ENCODE measurements at places on chromosomes 12 and 14.

- DNase-seq, result no peak
Observed at GRCh38 chr12:63937378-63938316, 93.1 kb downstream of the SRGAP1 start.

GRCh38 chr12:2551412-2551900, 243.3 kb upstream of the FKBP4 start:
- DNase-seq, result no peak

DNA sequence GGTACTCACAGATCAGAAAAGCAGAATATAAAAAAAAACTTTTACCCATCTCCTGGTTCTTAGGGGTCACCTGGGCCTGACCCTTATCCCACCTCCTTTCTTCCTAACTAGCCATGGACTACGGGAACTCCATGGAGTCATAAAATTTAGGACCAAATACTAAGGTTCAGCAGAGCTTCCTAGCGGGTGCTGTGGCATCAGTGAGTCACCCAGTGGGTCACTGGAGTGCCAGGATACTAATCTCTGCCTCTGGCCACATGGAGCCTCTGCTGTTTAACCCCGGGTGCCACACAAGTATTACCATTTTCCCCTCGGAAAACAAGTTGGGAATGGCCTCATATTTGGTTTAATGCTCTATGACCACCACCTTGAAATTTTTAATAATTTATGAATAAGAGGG, 6.9 kb downstream of the ZBTB39 start:
- no peak for DNase-seq

GRCh38 chr12:85367936-85368335, 87.9 kb downstream of the ALX1 start:
- no peak for DNase-seq

GRCh38 chr12:107396991-107397390, 288.6 kb upstream of the PWP1 start:
- DNase-seq, result no peak

DNA sequence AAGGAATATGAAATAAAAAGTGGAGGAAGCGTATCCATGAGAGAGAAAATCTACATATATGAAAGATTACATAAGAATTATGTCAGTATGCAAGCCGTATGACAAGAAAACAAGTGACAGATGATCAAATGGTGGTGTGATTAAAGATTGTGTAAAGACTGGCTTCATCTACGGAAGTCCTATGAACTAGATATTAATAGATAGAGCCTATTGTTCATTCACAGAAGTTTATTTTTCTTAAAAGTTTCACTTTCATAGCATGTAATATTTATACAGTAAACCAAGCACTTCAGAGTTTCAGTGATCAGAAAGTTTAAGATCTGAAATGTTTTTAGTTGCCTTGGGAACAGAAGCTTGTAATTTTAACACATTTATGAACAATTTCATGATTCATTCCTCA, 84.5 kb downstream of the VRK1 start:
- no peak for DNase-seq

DNA sequence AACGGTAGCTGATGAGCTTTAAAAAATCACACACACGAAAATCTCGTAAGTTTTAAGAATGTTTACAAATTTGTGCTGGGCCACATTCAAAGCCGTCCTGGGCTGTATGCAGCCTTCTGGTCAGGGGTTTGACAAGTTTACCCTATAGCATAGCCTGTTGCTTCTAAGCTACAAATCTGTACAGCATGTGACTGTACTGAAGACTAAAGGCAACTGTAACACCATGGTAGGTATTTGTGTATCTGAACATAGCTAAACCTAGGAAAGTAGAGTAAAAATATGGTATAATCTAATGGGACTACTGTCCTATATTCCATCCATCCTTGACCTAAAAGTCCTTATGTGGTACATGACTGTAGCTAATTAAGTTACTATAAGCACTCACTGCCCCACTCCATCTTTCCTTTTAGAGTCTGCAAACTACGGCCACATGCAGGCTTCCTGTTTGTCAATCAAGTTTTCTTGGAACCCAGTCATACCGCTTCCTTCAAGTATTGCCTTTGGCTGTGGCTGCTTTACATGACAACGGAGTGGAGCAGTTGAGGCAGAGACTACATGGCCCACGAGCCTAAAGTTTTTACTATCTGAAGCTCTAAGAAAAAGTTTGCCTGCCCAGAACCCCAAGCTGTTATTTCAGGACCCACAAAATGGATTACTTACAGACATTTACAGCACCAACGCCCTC, 18.5 kb downstream of the KRT7 start:
- DNase-seq, result no peak

DNA sequence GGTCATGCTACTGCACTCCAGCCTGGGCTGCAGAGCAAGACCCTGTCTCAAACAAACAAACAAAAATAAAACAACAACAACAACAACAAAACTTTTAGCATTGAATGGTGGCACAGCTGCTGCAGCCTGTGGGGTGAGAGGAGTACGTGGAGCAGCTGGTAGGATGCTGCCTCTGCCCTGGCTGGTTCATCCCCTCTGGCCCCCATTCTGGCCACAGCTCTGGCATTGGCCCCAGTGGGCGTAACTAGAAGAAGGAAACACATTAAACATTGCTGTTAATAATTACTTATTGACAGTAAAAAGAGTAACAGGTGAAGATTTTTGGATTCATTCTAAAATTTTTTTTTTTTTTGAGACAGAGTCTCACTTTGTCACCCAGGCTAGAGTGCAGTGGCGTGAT, 28.8 kb upstream of the C2CD5 start:
- DNase-seq, result no peak

GRCh38 chr14:71583705-71584104, 348.5 kb upstream of the RGS6 start:
- DNase-seq, result no peak

DNA sequence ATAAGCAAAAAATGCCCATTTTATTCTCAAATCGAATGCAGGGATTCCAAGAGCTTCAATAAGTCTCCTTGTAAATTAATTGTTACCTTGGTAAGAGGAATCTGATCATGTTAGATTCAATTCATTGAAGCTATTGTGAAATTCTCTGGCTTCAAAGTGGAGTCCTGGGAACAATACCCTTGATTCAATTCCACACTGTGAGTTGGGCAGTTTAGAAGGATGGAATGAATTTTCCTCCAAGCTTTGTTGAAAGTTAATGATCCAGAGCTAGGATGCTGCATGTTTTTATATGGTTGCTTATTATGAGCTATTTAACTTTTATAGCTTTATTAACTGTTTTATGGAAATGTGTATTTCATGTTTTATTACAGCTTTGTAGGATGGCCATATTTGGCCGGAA, 89.9 kb upstream of the IGF1 start:
- DNase-seq, result no peak

DNA sequence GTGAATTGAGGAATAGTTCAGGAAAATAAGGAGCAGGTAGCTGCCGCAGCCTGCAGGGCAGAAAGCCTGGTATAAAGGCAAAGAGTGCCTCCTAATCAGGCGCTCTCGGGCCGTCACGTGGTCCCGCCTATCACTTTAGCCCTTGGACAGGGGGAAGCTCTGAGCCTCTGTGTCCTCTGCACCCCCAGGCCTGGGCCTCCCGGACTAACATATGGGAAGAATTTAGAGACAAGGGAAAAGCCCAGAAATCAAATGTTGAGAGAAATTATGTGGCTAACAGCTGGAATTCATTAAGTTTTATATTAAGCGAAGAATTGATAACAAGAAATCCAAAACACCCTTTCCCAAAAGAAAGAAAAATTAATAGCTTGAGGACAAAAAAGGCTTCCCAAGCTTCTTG, 417.7 kb downstream of the ATP23 start:
- DNase-seq, result no peak

DNA sequence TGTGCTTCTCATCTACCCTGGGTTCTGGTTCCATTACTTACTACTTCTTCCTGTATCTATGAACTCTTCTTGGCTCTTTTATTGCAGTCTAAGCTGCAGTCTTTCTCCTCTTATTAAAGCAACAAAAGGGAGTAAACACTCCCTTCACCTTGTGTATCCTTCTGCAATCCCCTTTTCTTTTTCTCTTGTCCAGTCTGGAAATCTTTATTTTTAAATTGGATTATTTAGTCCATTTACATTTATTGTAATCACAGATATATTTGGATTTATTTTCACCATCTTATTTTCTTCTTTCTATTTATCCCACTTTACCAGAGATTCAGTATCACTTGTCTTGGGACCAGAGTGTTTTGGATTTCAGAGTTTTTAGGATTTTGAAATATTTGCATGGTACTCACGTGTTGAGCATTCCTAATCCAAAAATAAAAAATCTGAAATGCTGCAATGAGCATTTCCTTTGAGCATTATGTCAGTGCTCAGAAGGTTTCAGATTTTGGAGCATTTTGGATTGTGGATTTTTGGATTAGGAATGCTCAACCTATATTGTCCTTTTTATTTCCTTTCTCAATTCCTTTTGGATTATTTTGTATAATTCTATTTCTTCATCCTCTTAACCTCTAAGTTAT, 6.8 kb upstream of the ACVR1B start:
- DNase-seq, result no peak

- DNase-seq, result no peak
Observed at GRCh38 chr12:7923241-7924236, 12.4 kb downstream of the SLC2A3 start.

DNA sequence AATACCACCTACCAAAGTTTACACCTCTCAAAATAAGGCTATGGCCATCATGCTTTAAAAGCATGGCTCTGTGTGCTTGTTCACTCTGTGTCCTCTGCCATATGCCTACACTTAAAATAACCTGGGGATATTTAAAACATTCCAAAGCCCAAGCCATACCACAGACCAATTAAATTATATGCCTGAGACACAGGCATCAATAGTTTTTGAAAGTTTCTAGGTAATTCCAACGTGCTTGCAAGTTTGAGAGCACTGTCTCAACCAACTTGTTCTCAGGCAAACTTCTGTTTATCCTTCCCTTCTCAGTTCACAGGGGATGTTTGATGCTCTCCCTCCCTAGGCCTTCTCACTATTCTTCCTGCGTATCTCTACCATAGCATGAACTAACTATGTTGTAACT, 3.4 kb upstream of the FRMD6 start:
- DNase-seq, result no peak

- no peak for DNase-seq
Observed at GRCh38 chr14:82719617-82720016, 1186.0 kb upstream of the SEL1L start.

DNA sequence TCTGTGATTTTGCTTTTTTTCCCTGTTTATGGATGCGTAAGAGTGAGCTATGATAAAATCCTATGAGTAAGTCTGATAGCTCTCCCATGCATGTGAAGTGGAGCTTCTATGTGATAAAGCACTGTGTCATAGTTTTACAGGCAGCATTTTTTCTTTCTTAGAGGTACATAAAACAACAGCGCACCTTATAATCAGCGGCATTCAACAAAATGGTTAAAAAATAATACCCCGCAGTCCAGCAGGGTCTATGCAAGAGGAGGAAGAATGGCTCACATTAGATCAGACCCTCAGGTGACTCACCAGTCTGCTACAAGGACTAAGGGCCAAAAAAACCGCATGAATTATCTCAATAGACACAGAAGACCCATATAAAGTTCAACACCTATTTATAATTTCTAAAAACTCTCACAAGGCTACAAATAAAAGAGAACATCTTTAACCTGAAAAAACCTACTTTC, 33.0 kb upstream of the TMEM179 start:
- no peak for DNase-seq

GRCh38 chr14:21868442-21869046, 194.9 kb upstream of the OR4E1 start:
- DNase-seq, result peak; percentile 5

DNA sequence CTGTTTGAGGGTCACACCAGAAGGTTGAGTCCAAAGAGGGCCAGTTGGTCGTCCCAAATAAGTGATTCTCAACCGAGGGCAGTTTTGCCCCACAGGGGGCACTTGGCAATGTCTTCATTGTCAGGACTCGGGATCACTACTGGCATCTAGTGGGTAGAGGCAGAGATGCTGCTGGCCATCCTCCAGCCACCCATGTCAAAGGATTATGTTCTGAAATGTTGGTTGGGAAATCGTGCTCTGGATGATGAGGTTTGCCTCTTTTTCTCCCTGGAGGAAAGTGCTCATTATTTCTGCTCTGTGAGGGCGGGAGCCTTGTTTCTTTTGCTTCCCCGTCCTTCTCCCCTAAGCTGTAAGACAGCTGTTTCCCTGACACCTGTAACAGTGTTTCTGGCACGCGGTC, 3.6 kb downstream of the ZNF839 start:
- no peak for DNase-seq

- no peak for DNase-seq
Observed at GRCh38 chr14:83850092-83850491, 1679.9 kb upstream of the FLRT2 start.

- DNase-seq, result no peak
Observed at GRCh38 chr12:113328368-113328889, 6.5 kb downstream of the SLC8B1 start.

GRCh38 chr12:129607301-129607700, 296.5 kb downstream of the TMEM132D start:
- no peak for DNase-seq

DNA sequence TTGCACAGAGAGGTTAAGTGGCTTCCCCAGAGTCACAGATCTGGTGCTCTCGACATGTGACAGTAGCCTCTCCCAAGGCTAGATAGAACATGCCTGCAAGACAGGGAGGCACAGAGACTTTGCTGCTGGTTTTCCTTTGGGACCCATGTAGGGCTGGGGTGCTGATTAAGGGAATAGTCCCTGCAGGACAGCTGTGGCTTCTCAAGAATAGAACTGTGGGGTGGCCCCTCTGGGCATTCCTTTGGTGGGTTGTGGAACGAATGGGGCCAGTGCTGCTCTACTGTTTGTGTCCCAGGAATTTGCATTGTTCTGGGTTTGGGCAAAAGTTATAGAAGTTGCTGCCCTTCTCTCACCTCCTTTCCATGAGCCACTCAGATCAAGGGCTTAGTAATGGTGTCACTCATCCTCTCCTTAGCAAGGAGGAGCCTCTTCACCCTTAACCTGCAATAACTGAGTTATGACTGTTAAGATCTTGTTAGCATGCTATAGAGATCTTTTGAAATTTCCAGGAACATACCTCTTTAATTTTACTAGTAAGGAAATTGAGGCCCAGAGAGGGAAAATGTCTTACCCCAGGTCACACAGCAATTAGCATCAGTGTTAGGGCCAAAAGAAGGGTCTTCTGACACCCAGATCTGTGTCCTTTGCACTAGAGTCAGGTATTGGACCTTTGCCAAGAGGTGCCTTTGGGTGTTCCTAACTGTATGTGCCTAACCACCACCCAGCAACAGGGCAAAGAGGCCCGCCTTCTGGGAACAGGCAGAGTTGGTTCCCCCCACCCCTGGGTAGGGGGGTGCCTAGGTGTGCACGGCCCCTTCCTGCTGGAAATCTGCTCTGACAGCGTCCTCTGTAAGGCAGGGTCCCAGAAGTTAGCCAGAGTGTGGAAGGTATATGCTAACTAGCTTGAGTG, 31.4 kb downstream of the CD9 start:
- DNase-seq, result no peak
